GF-D8 (cell line): ENCODE measurements at places on chromosomes 7 and 10.

DNA sequence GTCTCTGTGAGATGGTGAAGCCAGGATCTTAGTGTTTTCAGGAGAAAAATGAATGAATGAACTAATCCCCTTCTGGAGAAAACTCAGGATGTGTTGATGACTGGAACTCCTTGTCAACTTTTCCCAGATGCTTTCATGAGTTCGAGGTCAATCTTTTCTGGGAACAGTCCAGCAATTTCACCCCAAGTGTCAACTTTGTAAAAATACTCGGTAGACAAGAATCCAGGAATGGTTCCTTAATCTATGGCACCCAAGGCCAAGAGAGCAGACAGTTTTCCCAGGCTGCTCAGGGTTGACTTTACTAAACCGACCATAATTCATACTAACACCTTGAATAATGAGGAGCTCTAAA is 31.1 kb upstream of the LYZL1 start:
- DNase-seq, result no peak

DNA sequence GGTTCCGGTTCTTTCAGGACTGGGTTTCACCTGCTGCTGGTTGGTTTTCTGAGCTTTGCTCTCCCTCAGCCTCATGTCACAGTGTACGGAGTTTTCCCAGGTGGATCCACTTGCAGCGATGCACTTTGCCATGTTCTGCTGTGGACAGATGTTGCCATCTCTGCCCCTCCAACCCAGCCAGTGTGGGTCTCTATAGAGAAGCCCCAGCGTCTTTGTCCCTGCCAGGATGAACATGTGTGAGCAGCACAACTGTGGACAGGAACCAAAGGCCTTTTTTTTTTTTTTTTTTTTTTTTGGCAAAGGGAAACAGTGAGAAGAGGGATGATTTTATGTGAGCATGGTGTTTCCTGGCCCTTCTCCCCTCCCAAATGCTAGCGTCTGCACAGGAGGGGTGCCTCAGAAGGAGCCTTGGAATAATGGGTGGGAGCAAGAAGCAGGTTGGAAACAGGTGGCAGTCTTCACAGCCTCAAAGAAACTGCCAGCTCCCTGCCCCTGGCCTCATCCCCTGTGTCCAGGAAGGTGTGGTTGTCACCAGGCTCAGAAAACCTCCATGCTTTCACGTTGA is 106.5 kb downstream of the RPS24 start:
- no peak for DNase-seq

- DNase-seq, result no peak
Observed at GRCh38 chr10:111316722-111317212, 239.9 kb downstream of the ADRA2A start.

DNA sequence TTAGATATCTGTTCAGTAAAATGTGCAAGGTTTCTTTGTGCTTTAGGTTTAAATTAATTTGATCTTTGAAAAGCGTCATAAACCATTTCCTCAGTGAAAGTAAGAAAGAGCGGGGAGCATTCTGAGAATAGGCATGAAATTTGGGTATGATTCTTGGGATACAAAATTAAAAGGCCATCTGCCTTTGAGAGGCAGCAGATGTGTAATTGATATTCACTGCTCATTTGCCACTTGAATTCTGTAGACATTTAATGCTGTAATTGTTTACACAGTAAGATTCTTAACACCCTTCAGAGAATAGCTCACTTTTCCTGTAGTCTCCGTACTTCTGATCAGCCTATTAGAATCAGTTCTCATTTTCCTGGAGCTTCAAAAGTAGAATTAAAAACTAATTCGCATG is 18.7 kb downstream of the FRMD4A start:
- DNase-seq, result no peak

- no peak for DNase-seq
Observed at GRCh38 chr10:34319197-34319846, 495.8 kb downstream of the PARD3 start.

DNA sequence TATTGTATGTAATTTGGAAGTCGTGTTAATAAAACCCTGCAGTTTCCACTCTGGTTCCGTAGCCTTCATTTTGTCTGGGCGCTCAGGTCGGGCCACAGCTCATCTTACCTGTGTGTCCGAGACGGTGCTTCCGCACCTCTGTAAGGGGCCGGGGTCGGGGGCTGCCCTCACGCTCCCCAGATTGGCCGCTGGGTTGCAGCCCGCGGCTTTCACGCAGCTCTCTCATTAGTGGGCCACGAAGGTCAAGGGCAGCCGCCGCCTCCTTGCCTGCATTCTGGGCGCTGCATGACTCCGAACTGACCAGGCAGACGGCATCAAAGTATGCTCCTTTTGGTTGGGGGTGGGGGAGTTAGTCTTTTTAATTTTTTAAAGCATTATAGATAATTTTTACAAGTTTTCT is 30.8 kb downstream of the SHH start:
- no peak for DNase-seq

DNA sequence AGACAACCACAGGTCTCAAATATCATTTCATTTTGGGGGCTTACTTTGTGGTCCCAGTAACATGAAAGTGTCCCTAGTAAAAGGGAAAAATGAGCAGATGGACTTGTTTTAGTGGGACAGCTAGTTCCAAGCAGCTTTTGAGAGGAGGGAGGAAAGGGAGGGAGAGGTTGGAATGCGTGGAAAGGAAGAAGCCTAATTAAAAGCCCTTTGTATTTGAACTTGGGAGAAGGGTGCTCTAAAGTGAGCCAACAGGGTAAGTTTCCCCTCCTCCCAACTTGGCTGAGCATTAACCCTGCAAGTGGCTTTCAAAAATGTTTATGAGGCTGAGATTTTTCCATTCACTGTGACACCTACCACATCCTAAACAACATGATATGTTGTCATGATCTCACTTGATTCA is 38.8 kb upstream of the LYZL1 start:
- DNase-seq, result no peak

- no peak for DNase-seq
Observed at GRCh38 chr7:43650457-43651052, 67.6 kb downstream of the STK17A start.

GRCh38 chr7:110027385-110027784 is 1063.5 kb upstream of the LRRN3 start:
- no peak for DNase-seq

DNA sequence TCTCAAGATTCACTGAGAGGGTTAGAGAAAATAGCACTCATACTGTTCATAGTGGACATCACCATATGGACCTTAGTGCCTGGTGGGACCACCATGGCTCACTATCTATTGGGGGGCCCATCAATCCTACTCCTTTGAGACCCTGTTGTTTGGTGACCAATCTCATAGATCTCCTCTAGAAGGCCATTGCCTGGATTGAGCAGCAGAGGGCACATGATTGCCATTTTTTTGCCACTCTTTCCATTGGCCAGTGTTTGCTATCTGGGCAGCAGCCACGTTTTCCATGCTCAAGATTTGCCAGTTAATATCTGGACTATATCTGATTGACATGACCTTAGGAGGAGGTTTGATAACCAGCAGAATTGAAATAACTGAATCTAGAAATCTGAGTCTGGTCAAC is 244.5 kb downstream of the ITGB1 start:
- no peak for DNase-seq

- no peak for DNase-seq
Observed at GRCh38 chr10:3036155-3037021, 31.0 kb upstream of the PFKP start.

DNA sequence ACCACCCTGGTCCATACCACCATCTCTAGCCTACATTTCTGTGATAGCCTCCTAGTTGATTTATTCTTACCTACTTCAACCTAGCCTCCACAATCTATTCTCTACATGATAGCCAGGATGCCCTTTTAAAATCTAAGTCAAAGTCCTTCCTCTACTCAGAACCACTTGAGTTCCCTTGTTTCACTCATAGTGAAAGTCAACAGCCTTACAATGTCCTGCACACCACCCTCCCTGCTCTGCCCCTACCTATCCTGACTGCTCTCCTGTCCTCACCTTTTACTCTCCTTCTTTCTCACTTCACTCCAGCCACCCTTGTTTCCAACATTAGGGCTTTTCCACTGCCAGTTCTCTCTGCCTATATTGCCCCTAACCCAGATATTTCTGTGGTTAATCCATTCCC is 146.7 kb downstream of the GRM3 start:
- no peak for DNase-seq

DNA sequence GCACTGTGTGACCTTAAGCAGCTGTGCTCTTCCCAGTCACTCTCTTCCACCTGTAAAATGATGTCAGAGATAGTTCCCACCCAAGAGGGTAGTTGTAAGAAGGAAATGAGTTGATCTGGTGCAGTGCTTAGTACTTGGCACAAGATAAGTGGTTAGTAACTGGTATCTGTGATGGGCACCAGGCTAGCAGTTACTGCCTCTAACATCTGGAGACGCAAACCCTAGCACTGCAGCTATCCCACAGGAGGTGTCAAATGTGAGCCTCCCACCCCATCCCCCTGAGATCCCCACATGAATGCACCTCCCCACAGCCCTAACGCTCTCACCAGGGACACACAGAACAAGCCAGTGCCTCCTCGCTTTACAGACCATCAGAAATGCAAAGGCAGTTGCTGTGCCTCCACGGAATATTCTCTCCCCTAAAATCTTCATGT is 72.0 kb downstream of the KCNMA1 start:
- no peak for DNase-seq

DNA sequence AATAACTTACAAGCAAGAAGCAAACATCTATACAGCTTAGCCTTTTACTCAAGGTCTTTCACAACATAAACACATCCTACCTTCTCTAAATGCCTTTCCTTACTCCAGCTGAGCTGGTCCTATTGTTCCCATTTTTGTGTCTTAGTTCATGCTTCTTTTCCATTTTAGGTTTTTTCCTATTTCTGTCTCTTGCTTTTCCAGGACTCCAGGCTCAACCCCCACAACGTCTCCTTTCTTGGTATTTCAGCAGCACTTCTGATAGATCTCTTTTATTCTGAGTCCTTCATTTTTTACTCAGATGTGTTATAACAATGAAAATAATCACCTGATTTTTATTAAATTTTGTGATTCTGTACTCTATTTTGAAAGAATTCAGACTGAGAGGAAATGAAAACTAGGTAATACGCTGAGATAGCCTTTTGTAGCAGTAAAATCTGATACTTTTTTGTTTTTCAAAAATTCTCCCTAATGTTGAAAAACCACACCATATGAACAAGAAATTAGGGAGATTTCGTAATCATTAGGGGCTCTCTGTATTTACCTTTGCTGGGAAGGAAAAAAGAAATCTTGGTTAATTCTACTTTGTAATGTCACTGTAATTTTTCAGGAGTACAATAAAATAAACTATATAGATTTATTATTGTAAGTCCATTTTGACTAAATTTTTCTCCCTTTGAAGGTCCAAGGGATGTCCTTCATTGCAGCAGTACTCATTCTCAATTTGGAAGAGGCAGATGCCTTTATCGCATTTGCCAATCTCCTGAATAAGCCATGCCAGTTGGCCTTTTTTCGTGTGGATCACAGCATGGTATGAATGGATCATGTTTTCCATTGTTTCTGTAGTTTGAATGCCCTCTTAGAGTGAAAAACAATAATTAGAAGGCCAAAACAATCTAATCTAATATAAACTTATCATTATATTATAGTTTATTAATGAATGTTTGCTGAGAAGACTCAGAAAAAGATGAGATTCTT is 24.0 kb upstream of the HELLS start:
- no peak for DNase-seq

- DNase-seq, result no peak
Observed at GRCh38 chr7:139889186-139889871, 60.3 kb downstream of the TBXAS1 start.

DNA sequence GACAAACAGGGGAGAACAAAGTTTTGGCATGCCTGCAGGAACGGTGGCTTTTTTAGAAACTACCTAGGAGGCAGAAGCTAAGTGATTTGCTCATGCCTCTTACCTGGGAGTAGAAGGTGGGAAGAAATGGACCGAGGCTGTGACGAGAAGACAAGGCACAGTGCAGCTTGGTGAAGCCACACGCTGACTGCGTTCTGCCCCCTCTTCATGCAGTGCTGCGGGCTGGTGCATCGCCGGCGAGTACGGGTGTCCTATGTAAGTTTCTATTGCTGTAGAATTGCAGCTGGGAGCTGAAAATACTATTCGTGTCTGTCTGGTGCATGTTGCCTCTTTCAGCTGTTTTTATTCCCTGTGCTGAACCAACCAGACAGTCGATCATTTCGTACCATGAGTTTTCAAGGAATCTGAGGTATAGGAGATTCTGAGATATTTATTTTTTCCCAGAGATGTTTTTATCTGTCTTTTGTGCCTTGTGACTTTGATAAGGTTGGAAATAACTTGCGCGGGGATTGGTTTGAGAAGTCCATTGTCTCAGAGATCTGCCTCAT is 120.9 kb downstream of the CACNB2 start:
- DNase-seq, result no peak

DNA sequence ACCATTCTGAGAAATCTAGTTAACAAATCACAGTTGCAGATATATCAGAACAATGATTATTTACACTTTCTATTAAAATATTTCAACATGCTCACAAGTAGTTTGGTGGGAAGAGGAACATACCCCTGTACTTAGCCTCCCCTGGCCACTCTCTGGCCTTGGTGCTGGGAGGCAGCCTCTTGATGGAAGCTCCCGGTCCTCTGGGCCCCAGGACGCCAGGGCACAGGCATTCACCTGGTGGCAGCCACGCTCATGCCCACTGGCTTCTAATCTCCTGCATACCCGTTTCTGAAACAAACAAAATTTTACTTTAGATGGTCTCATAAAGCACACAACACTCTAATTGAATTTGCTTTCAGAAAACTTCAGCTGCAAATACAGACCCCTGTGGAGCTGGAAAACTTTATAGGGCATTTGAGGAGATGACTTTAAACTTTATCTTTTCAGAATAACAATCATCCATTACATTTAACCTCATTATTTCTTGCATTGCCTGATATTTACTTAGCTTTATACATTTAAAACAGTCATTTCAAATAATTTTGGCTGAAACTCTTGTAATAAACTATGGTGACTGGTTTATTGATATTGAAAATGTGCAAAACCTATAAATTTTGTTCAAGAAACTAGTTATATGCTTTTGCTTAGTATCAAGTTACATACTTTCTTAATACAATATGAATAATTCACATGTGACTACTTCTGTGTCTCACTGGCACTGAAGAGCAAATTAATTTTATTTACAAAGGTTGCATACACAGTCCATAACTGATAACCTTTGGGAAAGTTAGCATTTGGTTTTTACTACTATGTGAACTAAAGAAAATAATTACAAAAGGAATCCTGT is 30.8 kb downstream of the C10orf143 start:
- no peak for DNase-seq

GRCh38 chr10:127945341-127945758 is 38.4 kb downstream of the PTPRE start:
- no peak for DNase-seq

DNA sequence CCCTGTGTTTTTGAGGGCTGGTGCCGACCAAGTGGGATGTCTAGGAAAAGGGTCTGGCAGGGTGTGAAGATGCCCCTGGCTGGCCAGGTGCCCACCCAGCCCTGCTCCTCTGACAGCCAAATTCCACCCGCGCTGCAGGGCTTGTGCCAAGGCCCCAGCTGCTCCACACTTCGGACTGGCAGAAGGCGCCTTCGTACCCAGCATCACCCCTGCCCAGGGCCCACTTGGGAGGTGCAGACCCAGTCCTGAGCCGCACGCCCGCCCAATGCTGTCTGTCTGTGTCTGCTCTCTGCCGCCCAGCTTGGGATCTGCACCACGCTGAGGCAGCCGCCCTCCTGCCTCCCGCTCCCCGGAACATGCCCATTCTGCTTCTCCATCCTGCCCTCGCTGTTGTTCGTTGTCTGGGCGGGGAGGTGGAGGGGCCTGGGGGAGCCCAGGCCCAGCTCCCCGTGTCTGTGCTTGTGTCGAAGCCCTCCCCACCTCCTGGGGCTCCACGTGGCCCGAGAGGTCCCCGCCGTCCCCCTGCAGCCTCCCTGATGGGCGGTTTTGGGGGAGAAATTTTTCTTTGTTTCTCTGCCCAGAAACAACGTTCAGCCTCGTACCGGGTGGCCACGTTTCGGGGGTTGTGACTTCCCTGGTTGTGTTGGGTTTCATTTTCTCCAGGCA is 36.9 kb upstream of the PPIF start:
- no peak for DNase-seq

GRCh38 chr10:33145451-33146188 is 187.6 kb upstream of the ITGB1 start:
- no peak for DNase-seq
